NCI-H1092 treated with DMSO at 0.1 percent for 48 hours (cell line): ENCODE measurements at places on chromosomes 13 and 19.
A peak's percentile ranks its signal among the peaks of the same experiment; 100 is the strongest.

DNA sequence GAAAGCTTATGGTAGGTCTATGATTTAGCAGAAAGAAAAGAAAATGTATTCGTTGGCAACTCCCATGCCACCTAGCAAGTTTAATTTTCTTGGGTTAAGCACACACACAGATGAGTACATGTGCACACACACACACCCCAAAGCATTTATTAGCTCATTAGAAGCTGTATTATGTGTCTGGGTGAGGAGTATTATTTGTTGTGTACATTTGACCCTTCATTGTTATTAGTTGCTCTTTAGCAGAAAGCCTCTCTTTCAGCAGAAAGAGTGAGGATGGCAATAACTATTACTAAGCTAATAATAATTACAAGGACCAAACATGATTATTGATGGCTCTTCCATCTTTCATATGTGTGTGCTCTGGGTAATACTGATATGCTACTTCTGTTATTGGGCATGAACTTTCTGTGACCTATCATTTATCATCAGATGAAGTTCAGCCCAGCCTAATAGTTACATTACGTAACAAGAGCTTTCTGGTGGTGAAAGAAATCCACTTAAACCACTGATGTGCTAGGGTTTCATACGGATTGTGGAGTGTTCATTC is 177.4 kb upstream of the OBI1 start:
- no peak for DNase-seq

DNA sequence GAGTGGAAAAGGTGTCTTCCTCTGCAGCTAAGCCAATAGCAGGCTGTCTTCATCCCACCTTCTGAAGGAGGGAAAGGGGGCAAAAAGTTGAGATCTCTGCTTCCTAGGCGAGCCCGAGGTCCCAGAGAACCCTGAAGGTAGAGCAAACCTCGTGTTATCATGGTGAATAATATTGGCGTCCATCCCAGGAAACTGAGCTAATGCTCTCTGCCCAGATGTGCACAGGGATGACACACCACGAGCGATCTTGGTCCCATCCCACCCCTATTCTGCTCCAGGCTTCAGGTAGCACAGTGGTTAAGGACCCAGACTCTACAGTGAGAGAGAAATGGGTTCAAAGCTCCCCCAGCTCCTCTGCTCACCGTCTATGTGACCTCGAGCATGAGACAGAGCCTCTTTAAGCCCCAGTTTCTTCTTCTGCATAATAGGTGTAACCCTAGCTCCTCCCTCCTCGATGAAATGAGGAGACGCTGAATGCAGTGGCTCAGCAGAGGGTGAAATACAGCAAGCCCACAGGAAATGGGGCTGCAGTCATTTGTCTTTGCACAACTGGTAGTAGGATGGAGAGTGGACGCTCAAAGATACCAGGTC is 9.9 kb upstream of the CEACAM20 start:
- no peak for DNase-seq

GRCh38 chr19:16446108-16446723 is 25.6 kb downstream of the EPS15L1 start:
- DNase-seq, result no peak

GRCh38 chr13:80814541-80814940 is 473.6 kb upstream of the SPRY2 start:
- no peak for DNase-seq

DNA sequence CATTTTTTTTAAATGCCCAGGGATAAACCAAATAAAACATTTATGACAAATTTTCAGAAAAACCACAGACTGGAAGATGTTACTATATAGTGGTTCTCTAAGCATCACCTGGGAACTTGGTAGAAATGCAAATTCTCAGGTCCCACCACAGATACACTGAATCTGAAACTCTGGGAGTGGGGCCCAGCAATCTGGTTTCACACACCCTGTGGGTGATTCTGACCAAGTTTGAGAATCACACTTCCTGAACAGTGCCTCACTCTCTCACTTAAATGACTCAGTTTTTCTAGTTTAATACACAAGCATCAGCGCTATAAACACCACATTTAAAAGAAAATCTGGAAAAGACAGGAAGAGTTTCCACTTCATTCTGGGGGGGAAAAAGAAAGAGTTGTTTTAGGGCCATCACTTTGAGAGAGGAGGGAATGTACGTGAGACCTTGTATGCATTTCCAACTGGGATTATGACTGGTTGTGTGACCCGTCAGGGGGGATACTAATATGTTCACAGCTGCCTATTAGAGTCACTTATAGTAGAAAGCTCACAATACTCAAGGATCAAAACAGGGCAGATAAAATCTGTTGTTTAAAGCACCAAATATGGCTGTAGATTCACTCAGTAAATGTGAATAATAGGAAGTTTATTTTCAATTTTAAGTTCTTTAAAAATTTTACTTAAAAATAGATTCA is 567.7 kb downstream of the GPC6 start:
- no peak for DNase-seq

GRCh38 chr13:112933649-112934048 is 35.4 kb upstream of the MCF2L start:
- DNase-seq, result no peak

- DNase-seq, result no peak
Observed at GRCh38 chr13:69418319-69418718, 689.3 kb upstream of the ATXN8OS start.

GRCh38 chr13:74907788-74908187 is 574.2 kb downstream of the TBC1D4 start:
- no peak for DNase-seq

DNA sequence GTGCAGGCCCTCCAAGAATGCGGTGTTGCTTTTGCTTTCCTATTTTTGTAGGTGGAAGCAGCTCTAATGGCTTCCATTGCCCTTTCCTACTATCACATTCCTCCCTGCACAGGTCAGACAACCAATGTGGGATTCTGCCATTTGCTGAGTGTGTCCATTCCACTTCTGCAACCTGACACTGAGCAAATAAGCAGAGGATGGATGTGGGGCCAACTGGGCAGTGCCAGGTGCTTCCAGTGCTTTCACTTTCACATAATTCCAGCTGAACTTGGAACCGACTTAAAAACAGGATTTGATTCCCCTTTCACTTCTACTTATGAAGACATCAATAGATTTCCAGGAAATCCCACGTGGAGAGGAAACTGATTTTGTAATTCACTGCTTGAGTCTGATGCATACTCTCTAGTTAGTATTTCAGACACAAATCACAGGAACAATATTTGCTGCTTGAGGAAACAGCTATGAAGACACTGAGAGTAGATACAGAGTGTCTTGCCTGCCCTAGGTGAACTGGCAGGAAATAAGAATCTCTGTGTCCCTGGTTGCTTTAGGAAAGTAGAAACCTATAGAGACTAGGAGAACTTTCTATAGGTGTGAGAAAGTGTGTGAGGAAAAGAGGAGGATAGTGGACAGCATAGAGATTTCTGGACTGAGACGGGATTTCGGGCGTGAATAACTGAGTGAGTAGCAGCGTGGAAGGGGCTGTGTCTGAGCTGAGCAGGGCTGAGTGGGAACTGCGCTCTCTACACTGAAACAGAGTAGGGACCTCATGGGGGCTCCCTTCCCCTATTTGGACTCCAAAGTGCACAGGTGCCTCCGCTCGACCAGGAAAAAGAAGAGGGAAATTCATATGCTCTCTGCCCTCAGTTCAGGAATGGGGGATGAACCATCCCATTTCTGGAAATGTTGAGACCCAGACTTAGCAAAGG is 22.5 kb downstream of the LGALS16 start:
- peak; percentile 44 for DNase-seq

DNA sequence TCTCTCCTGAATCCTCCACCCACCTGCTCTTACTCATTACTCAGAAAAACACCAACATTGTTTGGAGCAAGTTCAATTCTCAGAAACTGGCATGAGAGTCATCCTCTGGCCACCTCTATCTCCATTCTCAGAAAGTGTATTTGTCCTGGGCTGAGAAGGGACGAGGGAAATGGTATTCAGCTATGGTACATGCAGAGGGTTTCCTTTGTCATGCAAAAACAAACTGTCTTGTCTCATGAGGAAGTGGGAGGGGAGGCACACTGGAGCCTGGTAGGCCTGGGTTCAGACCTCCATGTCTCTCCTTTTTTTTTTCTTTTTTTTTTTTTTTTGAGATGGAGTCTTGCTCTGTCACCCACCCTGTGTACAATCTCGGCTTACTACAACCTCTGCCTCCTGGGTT is 31.9 kb upstream of the LILRA2 start:
- DNase-seq, result no peak

DNA sequence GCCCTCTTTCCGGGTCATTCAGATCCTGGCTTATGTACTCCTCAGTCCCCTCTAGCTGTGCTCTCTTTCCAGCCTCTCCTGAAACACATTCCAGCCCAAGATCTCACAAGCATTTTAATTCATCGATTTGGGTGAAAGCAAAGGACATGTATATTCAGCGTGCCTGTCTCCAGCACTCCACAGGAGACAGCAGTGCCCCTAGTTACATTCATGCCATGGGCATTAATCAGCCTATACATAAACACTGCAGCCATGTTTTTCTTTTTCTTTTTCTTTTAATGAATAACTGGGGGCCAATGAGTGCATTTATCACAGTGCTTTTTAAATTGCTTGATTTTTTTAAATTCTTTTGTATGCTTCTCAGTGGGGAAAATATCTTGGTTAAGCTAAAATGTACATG is 199.1 kb downstream of the DCT start:
- DNase-seq, result no peak

DNA sequence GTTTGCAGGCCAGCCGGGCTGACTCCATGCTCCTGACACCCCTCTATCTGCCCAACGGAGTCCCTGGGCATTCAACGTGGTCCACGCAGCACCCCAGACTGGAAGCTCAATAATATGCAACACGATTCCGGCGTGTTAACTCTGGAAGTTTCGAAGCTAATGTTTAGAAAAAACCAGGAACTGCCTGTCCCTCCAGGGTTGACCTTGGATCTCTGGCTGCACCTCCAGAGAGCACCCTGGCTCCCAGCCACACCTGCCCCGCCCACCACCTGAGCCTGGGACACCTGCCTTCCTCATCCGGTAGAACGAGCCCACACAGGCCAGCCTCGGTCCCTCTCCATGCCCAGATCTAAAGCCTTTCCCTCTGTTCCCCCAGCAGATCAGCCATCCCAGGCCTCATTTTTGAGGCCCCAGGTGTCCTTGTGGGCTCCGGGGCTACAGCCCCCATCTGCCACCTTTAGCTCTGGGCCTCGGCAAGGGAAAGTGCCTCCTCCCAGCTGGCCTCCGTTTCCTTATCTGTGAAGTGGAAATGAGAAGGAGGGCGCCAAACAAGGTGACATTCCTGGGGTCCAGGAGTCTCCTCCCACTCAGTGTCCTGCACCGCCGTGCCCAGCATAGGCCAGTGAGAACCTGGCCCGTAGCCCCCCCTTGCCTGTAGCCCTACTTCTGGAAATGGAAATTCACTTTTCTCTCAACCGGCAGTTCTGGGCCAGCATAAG is 38.7 kb downstream of the KLF2 start:
- no peak for DNase-seq

DNA sequence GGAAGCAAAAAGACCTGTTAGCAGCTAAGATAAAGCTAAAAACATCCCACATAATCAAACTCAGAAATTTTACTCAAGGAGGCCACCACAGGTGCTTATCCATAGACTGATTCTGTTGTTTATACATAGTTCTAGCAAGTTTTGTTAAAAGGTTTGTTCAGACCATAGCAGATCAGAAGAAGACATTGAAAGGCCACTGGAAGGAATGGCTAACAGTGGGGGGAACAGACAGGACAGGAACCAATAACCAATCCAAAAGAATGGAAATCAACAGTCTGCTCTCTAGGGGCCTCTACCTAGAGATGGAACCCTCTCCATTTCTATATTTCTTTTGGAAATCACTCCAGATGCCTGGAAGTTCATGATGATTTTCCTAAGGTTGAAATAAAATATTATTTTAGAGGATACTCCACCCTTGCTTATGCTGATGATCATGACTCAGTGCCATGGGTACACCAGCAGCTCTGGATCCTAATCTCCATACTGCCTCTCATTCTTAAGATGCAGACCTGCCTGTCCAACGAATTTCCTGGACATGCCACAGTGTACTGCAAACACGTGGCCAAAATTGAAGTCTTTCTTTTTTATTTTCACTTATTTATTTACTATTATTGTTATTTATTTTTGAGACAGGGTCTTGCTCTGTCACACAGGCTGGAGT is 260.0 kb downstream of the MYO16 start:
- DNase-seq, result no peak

- no peak for DNase-seq
Observed at GRCh38 chr13:110444226-110444653, 117.3 kb downstream of the RAB20 start.

- DNase-seq, result no peak
Observed at GRCh38 chr13:20128459-20128931, 32.4 kb downstream of the GJA3 start.

- DNase-seq, result no peak
Observed at GRCh38 chr19:17406046-17406886, 836 bp upstream of the BST2 start.

GRCh38 chr13:50893211-50893852 is 16.3 kb upstream of the RNASEH2B start:
- DNase-seq, result no peak

DNA sequence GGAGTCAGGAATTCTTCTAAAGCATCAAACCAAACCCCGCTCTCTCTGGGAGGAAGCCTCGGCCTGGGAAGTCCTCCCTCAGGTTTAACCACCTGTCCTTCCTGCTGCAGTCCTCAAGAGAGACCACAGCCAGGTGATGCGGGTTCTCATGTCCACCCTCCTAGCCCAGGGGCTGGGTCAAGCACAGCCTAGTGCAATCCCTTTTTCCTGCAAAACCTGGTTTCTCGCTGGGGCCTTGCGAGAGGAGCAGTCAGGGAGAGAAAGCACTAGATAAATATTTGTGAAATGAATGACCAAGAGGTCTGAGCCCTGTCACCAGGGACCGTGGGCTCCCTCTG is 2.4 kb downstream of the SLC8A2 start:
- no peak for DNase-seq

DNA sequence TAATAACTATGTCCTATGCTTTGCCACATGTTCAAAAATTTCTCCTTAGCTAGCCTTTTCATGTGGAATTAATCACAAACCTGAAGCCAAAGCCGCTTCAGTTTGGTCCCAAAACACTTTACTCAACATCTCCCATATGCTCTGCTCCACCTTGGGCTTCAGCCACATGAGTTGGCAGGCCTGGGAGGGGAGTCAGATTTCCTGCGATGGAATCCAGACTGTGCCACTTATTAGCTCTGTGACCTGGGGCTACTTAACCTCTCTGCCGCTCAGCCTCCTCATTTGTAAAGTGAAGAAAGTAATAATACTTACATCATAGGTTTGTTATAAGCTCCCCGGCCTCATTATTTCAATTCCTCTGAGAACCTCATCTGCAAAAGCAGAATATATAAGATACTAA is 272.0 kb downstream of the LMO7 start:
- no peak for DNase-seq

GRCh38 chr13:74683411-74683810 is 549.2 kb upstream of the KLF12 start:
- DNase-seq, result no peak
